ENCODE measurements at places on chromosomes 5 and 9.

- no peak for DNase-seq
These were observed 56.6 kb downstream of the AP3B1 start for GRCh38 chr5:78237911-78238310.

DNA sequence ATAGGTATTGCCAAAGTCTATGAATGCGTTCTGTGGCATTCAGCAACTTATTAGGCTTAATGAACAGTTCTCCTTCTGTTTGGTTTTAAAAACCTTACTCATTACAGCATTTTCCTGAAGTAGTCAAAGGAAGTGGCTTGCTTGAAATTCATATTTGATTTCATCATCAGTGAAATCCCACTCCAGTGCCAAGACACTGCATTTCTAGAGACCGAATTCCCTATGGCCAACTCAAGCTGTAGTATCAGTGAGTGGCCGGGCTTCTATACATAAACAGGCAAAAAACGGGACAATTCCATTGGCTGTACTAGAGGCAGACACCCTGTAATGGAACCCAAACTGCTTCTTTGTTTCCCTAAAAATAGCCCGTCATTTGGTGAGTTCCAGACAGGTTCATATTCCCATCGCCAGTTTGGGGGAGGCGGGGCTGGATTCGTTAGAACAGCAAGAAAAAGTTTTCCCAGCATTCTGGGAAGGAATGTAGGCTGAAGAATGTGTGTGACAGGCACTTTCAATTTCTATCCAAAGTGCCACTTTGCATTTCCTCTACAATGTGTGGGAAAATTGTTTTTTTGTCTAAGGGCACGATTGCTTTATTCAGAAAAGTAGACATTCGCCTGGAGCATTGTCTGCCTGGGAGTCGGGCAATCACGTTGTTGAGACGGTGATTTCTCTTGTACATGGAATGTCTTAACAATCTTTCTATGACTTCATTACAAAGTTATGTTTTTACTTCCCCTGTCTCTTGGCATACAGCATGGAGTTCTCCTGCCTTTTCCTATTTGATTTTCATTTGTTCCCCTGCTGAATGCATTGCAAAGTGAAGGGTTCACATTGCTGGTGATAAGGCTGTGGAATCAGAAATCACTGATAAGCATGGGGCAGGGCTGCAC, 141.8 kb upstream of the MAST4 start:
- DNase-seq, result peak; percentile 86

DNA sequence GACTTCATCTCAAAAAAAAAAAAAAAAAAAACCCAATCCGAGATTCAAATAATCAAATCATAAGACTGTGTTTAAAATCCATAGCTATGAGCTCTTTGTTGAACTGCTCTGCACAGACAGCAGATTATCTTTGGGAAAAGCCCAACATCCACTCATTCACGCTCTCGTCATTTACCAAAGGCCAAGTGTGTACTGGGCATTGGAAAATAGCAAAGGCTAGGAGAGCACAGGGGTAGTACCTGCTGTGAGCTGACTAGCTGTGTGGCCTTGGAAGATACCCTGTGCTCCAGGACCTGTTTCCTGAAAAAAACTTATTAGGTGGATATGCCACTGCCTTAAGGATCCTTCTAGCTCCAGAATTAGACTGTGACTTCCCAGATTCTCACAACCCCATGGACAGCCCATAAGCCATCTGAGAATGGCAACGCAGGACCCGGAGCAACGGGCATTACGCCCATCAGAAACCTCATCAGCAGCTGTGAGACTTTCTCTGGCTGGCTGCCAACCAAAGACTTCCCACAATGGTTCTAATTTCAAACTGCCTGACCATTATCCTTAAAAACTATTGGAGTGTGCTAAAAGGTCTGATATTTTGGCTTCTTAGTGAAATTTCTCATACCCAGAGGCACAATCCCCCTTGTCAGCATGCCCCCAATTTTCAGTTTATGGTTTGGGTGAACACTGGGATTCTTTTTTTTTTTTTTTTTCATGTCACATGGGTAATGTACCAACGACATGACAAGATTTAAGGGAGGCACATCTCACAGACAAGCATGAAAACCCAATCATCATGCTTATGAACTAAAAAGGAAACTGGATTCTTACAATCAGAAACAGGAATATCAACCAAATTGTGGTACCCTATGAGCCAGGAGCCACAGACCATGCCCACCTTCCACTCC, 16.8 kb downstream of the SERINC5 start:
- peak; percentile 79 for DNase-seq

DNA sequence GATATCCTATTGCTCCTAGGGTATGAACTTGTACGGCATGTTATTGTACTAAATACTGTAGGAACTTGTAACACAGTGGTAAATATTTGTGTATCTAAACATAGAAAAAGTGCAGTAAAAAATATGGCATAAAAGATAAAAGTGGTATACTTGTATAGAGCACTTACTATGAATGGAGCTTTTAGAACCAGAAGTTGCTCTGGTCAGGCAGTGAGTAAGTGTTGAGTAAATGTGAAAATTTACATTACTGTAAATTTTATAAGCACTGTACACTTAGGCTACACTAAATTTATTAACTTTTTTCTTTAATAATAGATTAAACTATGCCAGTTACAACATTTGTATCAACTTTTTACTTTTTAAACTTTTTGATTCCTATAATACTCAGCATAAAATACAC, 109.1 kb downstream of the ZCCHC7 start:
- no peak for DNase-seq

- peak; percentile 43 for DNase-seq
These were observed 18.5 kb downstream of the COL15A1 start for GRCh38 chr9:98962181-98962560.

DNA sequence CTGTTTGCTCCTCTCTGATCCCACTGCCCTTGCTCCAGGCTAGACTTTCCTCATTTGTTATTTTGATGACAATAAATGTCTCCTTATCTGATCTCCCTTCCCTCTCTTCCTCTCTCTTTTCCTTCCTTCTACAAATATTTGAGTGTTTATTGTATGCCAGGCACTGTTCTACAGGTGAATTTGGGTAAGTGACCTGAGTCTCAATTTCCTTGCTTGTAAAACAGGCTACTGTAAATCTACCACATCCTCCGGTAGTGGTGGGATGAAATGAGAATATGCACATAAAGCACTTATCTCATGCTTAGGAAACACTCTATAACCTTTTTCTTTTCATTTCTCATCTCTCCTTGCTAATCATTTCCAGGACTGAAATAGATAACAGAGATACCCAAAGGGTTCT, 86.4 kb downstream of the HMHB1 start:
- no peak for DNase-seq

DNA sequence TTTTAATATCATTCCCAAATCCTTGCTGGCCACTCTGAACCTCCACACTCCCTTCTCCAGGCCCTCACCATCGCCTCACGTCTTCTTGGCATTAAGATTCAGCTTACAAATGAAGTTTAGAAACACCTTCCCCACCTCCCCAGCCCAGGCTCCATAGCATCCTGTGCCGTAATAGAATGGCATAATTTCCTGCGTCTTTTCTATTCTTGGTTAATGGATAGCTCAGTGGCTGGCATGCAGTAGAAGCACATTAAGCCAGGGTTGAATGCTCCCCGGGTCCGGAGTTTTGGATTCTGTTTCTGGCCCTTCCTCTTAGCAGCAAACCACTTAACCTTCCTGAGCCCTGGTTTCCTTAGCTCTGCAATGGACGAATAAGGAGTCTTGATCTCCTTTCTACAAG, 13.8 kb downstream of the WWC1 start:
- DNase-seq, result no peak

DNA sequence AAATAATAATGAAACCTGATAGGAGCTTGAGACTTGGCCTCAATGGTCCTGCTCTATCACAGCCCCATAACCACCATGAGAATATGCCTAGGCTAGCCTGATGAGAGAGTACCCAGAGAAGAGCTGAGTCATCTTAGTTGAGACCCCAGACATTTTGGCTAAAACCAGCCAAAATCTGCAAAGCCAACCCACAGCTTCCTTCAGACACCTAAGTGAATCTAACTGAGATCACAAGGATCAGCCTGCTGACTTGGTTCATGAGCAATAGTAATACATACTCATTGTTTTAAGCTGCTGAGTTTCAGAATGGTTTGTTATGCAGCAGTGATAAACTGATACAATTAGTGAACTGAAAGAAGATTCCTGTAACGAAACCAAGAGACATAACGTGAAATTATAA, 473.7 kb upstream of the PTGER4 start:
- DNase-seq, result no peak

DNA sequence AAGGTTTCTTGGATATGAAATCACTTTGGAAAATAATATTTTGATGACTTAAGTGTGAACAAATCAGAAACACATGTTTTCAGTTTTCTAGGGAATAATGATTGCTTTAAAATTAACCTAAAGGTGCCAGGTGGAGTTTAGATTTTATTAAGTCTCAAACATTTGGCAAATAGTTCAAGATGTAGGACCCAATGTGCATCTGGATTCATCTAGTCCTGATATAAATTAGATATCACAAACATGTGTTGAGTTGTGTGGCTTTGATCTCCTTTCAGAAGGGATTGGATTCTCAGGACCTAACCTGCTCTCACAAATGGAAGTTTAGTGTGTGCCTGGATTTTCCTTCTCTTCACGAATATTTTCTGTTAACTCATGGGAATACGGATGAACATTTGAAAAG, 291.4 kb upstream of the ISL1 start:
- DNase-seq, result no peak

GRCh38 chr5:51961154-51961562, 577.9 kb downstream of the ISL1 start:
- DNase-seq, result no peak

Measured in fibroblast of lung (primary cell).